NCI-H510A (cell line): ENCODE measurements at places on chromosomes 3 and 15.

DNA sequence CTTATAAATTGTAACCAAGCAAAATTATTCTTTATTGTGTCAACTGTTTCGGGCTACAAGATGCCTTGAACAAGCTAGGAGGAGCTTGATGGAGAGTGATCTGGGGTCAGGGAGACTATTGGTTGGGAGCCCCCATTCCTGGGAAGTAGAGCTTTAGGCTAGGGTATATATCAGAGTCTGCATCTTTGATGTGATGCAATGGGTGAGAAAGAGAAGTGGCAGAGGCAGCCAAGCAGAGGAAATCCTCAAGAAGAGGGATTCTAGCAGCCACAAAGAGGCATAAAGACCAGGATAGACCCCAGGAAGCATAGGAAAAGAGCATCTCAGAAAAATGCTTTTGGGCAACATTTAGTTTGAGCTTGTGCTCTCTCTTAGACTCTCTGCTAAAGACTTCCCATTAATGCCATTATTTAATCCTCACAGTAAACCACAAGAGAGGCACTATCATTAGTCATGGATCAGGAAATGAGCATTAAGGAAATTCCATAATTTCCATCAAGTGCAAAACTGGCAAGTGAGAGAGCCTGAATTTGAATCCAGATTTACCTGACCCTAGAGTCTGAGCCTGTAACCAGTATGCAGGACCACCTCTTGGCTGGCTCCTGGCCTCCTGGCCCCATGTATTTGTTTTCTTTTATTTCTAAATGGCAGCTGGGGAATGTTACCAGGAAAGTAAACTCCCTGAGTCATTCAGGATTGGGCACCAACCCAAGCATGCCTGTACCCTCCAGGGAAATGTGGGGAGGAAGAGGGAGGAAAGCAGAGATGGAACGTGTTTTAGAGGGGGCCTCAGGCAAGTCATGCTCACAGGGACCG is 118.7 kb downstream of the RPL22L1 start:
- no peak for DNase-seq

- no peak for DNase-seq
These were observed 28.4 kb downstream of the IRAK2 start for GRCh38 chr3:10192953-10193691.

GRCh38 chr3:193794002-193794881 is 201.2 kb downstream of the OPA1 start:
- no peak for DNase-seq

GRCh38 chr15:44595246-44595645 is 58.3 kb downstream of the EIF3J start:
- DNase-seq: no peak

DNA sequence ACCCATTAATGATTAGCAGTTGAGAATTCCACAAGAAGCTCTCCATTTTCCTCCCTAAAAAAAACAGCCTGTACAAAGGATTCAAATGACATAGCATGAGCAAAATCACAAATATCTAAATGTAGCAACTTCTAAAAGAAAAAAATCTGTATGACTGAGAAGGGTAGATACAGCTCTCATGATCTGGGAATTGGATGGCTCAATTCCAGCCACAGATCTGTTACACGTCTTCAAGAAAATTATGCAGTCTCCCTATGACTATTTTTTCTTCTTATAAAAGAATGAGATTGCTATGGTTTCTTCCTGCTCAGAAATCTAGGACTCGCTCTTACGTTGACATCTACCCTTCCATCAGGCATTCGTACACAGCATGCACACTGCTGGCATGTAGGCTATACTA is 71.5 kb downstream of the PLCH1 start:
- no peak for DNase-seq

DNA sequence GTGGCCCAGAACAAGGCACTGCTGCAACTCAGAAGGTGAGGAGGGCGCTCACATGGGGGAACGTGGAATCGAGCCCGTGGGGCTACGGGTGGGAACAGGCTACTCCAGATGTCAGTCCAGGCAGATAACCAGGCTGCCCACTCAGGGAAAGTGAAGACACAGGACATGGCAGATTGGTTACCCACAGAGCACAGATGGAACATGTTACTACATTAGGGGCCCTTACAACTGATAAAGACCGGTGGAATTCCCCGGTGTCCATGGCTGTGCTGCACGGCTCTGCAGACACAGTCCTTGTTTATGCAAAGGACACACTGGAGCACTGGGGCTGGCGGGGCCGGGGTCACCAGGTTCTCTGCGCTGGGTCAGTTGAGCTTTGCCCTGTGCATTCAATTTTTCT is 36.9 kb downstream of the PCSK6 start:
- no peak for DNase-seq

DNA sequence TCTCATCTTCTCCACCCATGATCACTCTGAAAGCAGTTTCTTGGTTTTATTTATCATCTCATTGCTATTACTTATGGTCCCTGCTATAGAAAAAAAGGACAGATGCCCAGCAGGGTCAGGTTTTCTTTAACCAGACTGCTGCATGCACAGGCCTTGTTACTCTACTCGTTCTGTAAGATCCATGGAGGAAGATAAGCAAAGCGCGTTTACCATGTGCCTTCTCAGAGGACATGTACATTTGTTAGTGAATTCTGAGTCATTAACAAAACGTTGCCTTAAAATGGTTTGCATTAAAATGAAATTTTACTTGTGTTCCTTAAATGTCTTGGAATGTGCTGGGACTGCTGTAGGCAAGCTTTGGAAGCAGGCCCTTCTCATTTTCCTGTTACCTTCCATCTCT is 657.3 kb upstream of the KCNMB2 start:
- DNase-seq: no peak

GRCh38 chr3:1190569-1190968 is 97.7 kb downstream of the CNTN6 start:
- no peak for DNase-seq

DNA sequence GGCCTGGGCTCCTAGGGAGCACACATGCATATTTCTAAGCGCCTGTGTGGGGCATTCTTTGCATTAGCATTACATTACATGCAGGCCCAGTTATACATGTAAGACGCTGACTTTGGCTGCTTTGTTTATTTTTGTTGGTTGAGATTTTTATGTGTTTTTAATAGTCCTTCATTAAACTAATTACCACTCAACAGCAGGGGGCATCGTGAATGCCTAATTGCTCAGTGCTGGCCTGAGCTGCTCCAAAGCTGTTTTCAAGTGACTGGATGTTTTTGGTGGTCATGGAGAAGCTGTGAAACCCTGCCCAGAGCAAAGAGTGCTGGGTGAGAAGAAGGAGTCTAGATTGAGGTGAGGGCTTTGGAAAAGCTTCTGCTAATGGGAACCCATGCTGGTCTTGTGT is 41.5 kb downstream of the GPD1L start:
- DNase-seq: no peak

GRCh38 chr3:147672035-147672434 is 262.9 kb downstream of the ZIC1 start:
- DNase-seq: no peak

GRCh38 chr15:57422113-57422754 is 45.9 kb downstream of the CGNL1 start:
- DNase-seq: no peak

- DNase-seq: no peak
These were observed 49.3 kb downstream of the STRIT1 start for GRCh38 chr3:155244216-155244615.
